ENCODE measurements at places on chromosomes 3 and 15. TPM values are rescaled to one million over a fixed set of nuclear protein-coding genes. Genes with fewer than 3 reads are reported as not detected.

The SAMD7 gene
- not detected for total RNA-seq

The MRPL3 gene
- 56.5 TPM for total RNA-seq

The KNG1 gene
- total RNA-seq = not detected

DNA sequence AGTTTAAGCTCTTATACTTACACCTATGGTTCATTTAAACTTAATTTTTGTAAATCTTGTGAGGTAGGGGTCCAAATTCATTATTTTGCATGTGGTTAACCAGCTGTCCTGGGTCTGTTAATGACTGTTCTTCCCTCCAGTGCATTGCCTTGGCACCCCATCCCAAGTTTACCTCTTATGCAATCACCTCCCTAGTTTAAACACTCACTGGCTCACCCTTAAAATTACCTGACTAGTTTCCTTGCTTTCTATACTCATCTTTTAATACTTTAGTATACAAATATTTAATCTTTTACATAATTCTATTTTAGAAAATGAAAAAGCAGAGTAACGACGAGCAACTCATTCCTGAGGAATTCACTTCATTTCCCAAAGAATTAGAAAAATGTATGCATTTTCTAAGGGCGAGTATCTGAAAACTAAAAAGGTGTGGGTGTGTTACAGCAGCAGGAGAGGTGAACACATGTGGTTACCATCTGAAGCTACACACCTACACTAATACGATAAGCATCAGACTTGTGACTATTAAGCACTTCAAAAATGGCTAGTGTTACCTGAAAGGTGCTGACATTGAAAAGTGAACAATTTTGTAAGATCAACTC lies 33.7 kb downstream of the TJP1 start:
- no peak for DNase-seq

DNA sequence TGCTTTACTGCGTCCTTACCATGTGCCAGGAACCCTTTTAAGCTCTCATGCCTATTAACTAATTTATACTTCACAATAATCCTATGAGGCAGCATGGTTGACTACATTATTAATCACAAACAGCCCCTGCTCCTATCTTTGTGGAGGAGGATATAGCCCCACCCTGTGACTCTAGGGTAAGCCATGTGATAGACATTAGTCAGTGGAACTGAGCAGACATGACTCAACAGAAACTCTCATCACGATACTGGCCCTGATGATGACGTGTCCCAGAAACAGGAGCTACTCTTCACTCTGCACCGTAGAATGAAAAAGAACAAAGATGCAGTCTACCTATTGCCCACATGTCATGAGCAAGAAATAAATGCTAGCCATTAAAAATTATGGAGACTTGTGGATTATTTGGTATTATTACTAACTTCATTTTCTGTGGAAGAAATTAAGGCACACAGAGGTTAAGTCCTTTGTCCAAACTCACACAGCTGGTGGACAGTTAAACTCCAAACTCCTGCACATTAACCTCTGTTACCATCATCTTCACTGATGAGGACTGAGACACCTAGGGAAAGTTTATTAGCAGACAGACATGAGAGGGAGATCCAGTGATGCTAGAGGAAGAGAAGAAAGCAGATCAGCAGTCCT lies 51.2 kb downstream of the CFAP20DC start:
- no peak for DNase-seq

DNA sequence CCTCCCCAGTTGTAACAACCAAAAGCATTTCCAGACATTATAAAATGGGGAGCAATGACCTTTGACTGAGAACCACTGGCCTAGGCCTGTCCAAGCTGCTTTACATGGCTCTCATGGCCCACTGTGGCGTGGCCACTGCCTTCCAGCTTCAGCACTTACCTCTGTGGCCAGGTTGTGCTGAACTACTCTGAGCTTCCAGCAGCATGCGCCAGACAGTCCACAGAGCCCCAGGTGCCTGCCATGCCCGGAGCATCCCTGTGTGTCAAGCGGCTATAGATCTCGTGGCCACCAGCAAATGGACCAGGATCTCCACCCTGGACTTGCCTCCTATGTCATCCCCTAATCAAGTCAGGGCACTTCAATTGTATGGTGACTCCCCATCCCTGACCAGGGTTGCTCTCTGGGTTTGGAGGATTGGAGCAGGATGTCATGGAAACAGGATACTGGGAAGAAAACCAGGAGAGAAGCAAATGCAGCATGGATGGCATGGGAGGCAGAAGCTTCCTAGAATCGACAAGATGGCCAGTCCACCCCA lies 199.7 kb downstream of the UACA start:
- DNase-seq = no peak

- no peak for DNase-seq
Measured at GRCh38 chr3:48466386-48467109, 20.0 kb downstream of the ATRIP start.

Data from tibial nerve (tissue), 4 donors.